Daoy (cell line): ENCODE measurements at places on chromosomes 2 and 18. TPM values are rescaled to one million over a fixed set of nuclear protein-coding genes. Genes with fewer than 3 reads are reported as not detected.

The CERS6 gene
- total RNA-seq = 14.7 and 16.4 TPM in 2 replicates

The FAM124B gene
- total RNA-seq = 0.11 and 0.65 TPM in 2 replicates

The MGAT4A gene
- 3.9 and 7.7 TPM in 2 replicates for total RNA-seq

The ALLC gene
- total RNA-seq = 0.11 TPM in 1 of 2 replicates, not detected in the other

The GCKR gene
- total RNA-seq = 0.29 and 0.30 TPM in 2 replicates

The STRN gene
- 12.1 and 15.2 TPM in 2 replicates for total RNA-seq

GRCh38 chr18:55534547-55534946 is 53.4 kb downstream of the TCF4 start:
- DNase-seq = no peak

DNA sequence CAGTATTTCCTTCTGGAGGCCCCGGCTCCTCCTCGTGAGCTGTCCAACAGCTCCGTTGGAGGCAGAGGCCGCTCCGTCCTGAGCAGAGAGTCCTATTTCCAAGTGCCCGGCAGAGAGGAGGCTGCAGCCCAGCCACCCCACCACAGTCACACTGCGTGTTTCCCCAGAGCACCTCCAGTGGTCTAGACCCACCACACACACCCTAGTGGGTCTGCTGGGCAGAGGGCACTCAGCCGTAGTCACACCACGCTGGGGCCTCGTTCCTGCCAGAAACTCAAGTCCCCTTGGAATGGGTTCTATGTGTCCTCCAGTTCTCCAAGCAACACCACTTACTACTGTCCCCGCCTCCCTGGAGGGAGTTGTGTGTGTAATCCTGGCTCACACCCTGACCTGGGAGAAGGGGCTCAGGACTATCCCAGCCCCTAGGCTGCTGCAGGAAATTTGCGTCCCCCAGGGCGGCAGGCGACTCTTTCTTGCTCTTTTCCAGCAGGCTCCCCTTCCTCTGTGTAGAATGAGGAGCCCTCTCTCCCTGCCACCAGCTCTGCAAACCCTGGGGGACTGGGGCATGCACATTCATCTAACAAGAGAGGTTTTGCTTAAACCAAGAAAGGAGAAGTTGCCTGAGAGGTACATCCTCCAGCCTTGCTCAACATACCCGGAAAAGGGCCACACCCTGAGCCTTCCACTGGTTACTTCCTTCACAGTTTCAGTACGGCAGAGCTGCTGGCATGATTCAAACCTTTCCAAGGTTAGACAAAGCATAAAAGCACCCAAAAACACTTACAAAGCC is 114.1 kb downstream of the NDUFA10 start:
- no peak for DNase-seq

DNA sequence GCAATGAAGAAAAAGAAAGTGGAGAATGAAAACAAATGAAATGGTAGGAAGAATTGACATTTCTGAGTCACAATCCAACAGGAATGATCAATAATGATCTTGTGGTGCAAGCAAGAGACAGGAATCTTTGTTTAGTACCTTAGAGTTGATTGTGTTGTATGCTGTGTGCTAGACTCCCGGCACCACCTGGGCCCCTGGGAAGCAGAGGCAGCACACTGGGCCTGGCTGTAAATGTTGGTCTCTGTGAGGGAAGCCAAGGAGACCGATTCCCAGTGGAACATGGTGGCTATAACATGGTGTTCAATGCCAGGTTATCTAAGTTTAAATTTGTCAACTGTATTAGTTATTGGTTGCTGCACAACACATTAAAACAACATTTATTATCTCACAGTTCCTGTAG is 9.8 kb upstream of the CWC22 start:
- no peak for DNase-seq

DNA sequence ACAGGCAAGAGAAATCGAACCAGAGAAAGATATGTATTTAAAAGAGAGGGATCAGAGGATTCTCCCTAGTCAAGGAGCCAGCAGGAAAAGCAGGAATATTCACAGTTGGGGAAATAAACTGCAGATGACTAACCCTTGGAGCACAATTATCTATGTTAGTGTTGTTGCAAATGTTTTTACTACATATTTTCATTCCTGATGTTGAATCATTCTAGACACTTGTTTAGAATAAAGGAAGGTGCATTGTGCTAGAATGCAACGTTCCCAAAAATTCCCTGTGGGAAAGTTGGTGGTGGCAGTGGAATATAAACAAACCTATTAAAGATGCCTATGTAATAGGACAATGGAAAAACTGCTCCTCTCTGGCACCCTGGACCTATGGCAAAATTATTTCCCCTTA is 63.3 kb downstream of the DTNA start:
- DNase-seq = peak; percentile 9

The UGT1A4 gene
- 0.63 TPM in 1 of 2 replicates, not detected in the other for total RNA-seq

DNA sequence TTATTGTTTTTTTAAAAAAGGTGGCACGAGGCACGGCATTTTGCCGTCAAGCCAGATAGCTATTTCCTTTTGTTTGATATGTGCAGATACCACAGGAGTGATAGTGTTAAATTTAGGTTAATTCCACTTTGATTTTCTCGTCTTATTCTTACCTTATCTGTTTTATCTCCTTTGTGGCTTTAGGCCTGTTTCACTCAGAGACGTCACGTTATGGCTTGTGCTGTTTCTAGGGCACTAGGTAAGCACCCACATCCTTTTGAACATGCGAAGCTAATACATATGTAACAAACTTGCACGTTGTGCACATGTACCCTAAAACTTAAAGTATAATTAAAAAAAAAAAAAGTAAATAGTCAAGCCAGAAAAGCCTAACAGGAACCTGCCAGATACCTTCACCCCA is 57.8 kb downstream of the C18orf63 start:
- no peak for DNase-seq
